ENCODE measurements at places on chromosomes 3 and 15. TPM values are rescaled to one million over a fixed set of nuclear protein-coding genes. Genes with fewer than 3 reads are reported as not detected.

The TPRG1 gene
- total RNA-seq: 0.71 TPM

The SLC25A20 gene
- total RNA-seq: 4.3 TPM

The SEMA3G gene
- 3.4 TPM for total RNA-seq

GRCh38 chr3:52366527-52366926, 50.4 kb downstream of the DNAH1 start:
- no peak for DNase-seq
- H3K4me1 ChIP-seq: peaks cover 17% of the 10 kb centered on the region
- H3K27ac ChIP-seq: no peak overlapping the region
- no peak overlapping the region for H3K4me3 ChIP-seq

GRCh38 chr3:47443611-47443995, 32.1 kb downstream of the SCAP start:
- H3K4me1 ChIP-seq: no peaks in the 10 kb centered on the region
- H3K36me3 ChIP-seq: no peaks in the 10 kb centered on the region
- H3K4me3 ChIP-seq: no peak overlapping the region
- no peak overlapping the region for H3K27ac ChIP-seq
- DNase-seq: no peak

- H3K4me1 ChIP-seq: peaks cover 21% of the 10 kb centered on the region
- DNase-seq: no peak
- no peaks in the 10 kb centered on the region for H3K27me3 ChIP-seq
- H3K4me3 ChIP-seq: no peak overlapping the region
Observed at GRCh38 chr3:119795849-119796248, 13.9 kb downstream of the NR1I2 start.

GRCh38 chr3:57538465-57538864, 5.7 kb downstream of the DNAH12 start:
- no peaks in the 10 kb centered on the region for H3K36me3 ChIP-seq
- no peak for DNase-seq
- H3K27ac ChIP-seq: no peak overlapping the region
- no peaks in the 10 kb centered on the region for H3K4me1 ChIP-seq
- no peaks in the 10 kb centered on the region for H3K27me3 ChIP-seq
- no peak overlapping the region for H3K4me3 ChIP-seq

GRCh38 chr3:40511031-40511718, 5.3 kb downstream of the ZNF620 start:
- DNase-seq: no peak
- H3K36me3 ChIP-seq: peaks cover 5% of the 10 kb centered on the region
- H3K27ac ChIP-seq: no peak overlapping the region
- no peaks in the 10 kb centered on the region for H3K27me3 ChIP-seq
- peaks cover 6% of the 10 kb centered on the region for H3K4me1 ChIP-seq
- H3K4me3 ChIP-seq: no peak overlapping the region

DNA sequence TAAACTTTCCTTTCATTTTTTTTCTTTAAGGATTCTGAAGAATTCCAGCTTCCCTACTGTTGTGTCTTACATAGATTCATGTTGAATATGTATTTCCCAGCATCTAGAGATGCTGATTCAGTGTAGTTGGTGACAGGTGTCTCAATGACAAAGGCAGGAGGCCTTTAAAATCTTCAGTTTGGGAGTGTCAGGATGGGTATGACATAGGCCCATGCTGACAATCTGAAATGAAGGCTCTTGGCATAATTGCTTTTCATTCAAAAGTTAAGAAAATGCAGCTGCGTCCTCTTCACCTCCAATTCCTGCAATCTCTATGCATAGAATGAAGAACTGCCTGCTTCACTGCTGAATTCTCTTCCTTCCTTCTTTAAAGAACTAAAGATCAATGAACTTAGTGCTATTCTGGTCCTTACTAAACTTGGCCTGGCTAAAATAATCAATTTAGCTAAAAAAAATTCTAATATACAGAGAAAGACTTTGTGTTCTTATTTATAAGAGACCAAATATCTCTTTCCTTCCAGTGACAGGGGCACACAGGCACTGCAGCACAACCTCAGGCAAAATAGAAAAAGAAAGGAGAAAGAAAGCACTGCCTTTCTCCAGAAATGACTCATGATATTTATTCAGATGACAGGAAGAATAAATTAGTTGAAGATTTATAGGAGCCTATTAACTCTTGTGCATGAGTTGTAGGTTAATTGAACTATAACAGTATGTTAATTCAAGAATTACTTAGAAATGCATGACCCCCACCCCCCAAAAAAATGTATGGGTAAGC, 152.6 kb upstream of the GBE1 start:
- no peak overlapping the region for H3K27ac ChIP-seq
- no peak for DNase-seq

GRCh38 chr3:18238332-18238731, 186.8 kb downstream of the SATB1 start:
- H3K36me3 ChIP-seq: no peaks in the 10 kb centered on the region
- no peak for DNase-seq
- no peak overlapping the region for H3K27ac ChIP-seq
- peaks cover 96% of the 10 kb centered on the region for H3K27me3 ChIP-seq

GRCh38 chr3:196111939-196112386, 30.1 kb upstream of the TFRC start:
- no peak overlapping the region for H3K4me3 ChIP-seq
- H3K4me1 ChIP-seq: peaks cover 10% of the 10 kb centered on the region
- no peak overlapping the region for H3K27ac ChIP-seq
- H3K27me3 ChIP-seq: no peaks in the 10 kb centered on the region
- DNase-seq: no peak

- no peak overlapping the region for H3K27ac ChIP-seq
- DNase-seq: no peak
- no peak overlapping the region for H3K4me3 ChIP-seq
- no peaks in the 10 kb centered on the region for H3K36me3 ChIP-seq
Observed at GRCh38 chr3:59654123-59654479, 604.3 kb upstream of the CFAP20DC start.

DNA sequence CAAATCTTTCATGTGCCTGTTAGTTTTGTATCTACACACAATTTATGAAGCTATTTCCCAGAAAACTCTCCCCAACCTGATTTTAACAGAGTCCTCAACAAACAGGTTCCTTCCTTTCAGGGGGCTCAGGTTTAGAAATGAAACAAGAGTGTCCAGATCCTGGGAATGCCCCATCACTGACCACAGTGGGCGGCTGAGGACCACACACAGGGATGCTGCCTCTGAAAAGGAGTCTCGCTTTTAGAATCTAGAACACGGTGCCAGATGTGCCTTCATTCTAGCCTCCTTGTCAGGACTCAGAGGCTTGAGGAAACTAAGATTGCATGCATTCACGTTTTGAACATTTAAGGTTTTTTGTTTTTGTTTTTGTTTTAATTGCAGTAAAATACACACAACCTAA, 115.0 kb downstream of the FOXB1 start:
- H3K4me1 ChIP-seq: peaks cover 70% of the 10 kb centered on the region
- no peaks in the 10 kb centered on the region for H3K36me3 ChIP-seq
- no peaks in the 10 kb centered on the region for H3K27me3 ChIP-seq
- DNase-seq: peak; percentile 82
- H3K4me3 ChIP-seq: peak overlapping the region; percentile 60
- peak overlapping the region; percentile 97 for H3K27ac ChIP-seq
